NCI-H187 treated with DMSO at 0.1 percent for 48 hours (cell line): ENCODE measurements at places on chromosomes 2 and 18.

GRCh38 chr2:108620656-108621055 lies 86.4 kb downstream of the LIMS1 start:
- DNase-seq = no peak

DNA sequence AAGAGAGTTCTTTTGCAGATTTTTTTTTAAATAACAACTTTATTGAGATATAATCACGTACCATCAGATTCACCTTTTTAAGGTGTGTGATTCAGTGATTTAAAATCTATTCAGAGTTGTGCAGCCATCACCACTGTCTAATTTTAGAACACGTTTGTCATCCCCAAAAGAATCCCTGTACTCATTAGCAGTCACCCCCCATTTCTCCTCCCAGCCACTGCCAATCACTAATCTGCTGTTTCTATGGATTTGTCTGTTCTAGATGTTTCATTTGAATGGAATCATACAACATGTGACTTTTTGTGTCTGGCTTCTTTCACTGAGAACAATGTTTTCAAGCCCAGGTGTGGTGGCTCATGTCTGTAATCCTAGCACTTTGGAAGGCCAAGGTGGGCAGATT lies 55.4 kb upstream of the RAPH1 start:
- no peak for DNase-seq

DNA sequence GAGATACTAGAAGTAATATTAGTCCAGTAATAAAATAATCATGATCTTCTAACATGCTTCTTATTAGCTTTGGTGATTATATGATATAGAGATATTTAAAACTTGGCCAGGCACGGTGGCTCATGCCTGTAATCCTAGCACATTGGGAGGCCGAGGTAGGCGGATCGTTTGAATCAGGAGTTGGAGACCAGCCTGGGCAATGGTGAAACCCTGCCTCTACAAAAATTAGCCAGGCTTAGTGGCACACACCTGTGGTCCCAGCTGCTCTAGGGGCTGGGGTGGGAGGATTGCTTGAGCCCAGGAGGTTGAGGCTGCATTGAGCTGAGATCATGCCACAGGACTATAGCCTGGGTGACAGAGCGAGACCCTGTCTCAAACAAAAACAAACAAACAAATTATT lies 87.0 kb downstream of the WDR7 start:
- DNase-seq = no peak

- DNase-seq = no peak
Observed at GRCh38 chr2:165877565-165878550, 75.7 kb downstream of the TTC21B start.

DNA sequence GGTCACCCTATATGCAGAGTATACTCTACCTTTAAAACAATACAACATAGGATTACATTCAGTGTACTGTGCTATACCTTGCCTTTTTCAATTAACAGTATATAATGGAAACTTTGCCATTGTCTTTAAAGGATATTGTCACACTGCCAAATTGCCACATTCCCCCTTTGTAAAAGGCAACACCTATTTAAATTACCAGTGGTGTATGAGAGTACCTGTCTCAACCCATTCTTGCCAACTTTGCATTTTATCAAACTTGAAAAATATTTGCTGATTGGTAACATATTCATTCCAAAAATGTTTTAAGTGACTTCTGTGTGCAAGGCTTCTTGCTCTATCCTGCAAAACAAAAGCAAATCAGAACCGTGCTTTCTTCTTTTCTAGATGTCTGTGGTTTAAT lies 92.9 kb downstream of the FMNL2 start:
- no peak for DNase-seq

GRCh38 chr2:215751911-215752272 lies 261.5 kb downstream of the MREG start:
- no peak for DNase-seq

DNA sequence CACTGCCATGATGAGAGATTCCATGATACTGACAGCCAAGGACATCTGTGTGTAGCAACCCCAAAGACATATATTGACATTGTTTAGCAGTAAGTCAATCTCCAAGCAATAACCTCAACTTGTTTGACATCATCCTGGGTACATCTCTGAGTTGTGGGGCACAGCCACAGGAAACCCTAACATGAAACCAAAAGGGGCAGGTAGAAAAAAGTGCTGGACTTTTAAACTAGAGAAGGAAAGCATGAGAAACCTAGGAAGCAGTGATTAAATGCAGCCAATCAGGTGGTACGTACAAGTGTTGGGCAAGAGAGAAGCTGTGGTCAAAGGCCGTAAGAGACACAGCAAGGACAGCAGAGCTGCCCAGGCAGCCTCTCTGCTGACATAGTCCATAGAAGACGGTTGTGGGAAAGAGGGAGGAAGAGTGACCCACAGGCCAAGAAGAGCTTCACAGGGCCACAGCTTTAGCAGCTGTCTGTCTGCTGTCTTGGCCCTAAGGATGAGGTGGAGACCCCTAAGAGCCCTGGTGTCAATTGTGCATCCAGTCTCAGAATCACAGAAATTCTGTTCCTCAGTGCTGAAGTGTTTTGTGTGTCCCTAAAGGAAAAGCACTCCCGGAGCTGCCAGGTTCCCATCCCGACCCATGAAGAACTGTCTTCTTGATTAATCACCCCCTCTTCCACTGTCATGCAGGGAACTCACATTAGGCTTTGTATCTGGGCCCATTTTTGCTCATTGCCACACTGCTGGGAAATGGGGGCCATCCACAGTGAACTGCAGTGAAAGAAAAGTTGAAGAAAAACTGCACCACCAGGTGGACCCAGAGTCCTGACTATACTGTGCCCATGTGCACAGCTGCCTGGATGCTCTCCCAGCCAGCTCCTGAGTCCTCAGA lies 25.4 kb upstream of the CHN1 start:
- DNase-seq = no peak

DNA sequence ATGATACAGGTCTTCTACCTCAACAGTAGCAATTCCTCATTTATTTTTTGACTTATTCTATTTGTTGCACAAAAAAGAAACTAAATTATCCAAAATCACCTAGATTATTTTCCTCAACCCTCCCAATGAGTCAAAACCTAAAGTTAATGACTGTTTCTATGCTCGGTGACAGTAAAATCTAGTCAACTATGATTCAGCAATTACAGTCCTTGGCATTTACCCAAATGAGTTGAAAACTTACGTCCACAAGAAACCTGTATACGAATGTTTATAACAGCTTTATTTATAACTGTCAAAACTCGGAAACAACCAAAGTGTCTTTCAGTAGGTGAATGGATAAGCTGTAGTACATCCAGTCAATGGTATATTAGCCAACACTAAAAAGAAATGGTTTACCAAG lies 439.3 kb downstream of the CBLN2 start:
- no peak for DNase-seq

- no peak for DNase-seq
Observed at GRCh38 chr2:42372474-42373200, 11.6 kb upstream of the COX7A2L start.

- DNase-seq = no peak
Observed at GRCh38 chr2:68837164-68837860, 33.9 kb downstream of the BMP10 start.

- DNase-seq = no peak
Observed at GRCh38 chr2:38467768-38468455, 90.8 kb upstream of the ATL2 start.

DNA sequence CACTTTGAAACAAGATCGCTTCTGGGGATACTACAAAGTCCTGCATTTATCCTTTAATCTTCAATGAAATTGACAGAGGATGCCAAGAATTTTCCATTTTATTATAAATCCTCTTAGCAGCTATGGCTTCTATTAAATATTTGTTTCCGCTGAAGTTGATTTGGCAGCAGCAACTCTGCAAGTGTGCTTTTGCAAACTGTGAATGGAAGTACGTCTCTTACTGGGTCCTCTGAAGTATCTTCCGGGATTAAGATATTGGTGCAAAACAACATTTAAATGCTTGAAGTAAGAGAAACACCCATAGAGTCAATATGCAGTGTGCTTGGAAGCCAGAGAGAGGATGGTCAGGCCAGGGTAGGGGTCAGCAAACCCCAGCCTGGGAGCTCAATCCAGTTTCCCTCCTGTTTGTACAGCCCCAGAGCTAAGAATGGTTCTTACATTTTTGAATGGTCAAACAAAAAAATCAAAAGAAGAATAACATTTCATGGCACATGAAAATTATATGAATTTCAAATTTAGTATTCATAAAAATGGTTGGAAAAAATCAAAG lies 13.6 kb downstream of the CCDC68 start:
- no peak for DNase-seq

DNA sequence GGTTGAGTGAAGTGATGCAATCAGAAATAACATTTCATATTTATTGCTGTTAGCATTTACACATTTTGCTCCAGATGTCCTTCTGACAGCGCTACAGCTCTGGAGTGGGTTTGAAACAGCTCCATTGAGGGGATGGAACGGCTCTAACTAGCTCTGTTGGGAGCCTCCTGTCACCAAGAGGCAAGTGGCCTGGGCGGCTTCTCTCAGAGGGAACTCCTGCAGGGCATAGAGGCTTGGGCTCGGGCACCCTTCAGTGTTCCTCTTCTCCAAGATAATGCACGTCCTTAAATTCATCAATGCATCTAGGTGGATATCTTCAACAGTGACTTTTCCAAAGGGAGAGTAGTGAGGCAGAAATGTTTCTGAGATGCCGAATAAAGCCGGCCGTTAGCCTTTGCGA lies 122.5 kb downstream of the CNTNAP5 start:
- DNase-seq = no peak

DNA sequence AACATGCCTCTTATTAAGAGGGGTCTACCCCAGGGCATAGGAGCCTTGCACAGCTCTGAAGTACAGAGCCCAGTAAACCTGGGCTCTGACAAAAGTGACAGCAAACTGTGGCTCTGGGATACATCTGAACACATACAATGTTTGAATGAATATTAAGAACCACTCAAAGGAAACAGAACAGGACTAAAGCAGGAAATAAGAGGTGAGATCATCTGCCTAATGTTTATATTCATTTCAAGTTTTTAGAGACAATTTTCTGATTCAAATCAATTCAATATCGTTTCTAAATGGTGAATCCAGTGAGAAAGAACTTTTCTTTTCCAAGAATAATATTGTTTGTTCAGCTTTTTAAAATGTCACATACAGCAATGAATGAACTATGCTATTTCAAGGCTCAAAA lies 136.7 kb upstream of the CAVIN2 start:
- DNase-seq = no peak

GRCh38 chr2:41806286-41806685 lies 241.5 kb upstream of the PKDCC start:
- no peak for DNase-seq

DNA sequence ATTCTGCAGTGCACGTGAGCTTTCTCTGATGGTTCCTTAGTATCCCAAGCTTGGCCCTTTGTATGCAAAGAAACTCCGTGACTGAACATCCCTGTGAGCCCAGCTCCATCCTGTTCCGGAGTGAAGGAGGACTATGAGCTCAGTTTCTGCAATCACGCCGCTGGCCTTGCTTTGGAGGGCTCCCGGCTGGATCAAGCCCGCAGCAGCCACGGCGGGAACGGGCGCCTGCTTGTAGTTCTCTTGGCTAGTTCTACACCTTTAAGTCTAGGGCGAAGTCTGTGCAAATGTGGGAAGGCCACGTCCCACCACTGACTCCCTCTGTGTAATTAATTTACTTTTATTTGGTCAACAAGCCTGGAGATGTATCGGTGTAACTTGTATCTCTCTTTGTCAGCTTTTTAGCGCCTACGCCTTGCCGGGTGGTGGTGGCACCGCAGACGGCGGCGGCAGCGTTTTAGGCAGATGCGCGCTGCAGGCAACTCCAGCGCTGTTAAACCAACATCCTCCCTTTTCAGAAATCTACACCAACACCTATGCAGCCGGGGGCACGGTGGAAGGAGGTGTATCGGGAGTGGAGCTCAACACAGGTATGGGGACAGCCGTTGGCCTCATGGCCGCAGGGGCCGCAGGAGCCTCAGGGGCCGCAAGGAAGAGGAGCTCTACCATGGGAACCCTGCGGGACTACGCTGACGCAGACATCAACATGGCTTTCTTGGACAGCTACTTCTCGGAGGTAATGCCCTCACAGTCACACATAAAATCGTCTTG lies 34.3 kb downstream of the DSG4 start:
- DNase-seq = no peak

DNA sequence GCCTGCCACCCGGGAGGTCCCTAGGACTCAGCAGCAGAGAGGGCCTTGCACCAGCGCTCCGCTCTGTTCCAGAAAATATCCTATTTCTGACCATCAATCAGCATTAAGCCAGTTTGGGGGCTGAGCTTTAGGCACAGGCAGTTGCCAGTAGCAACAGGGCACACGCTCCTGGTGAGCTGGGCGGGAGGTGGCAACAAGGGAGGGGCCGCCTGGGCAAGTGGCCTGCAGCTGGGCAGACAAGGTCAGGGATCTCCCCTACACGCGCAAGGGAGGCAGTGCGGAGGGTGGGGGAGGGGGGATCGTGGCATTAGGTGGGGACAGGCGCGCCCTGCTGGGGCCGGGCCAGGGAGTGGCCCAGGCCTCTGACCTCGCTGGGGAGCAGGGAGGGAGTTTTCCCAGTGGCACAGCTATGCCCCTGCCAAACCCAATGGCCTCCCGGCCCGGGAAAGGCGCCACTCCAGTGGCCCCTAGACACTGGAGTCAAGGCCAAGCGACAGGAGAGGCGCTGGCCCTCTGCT lies 302.8 kb downstream of the NCKAP5 start:
- DNase-seq = no peak
